Mammary microvascular endothelial cell (primary cell): ENCODE measurements at places on chromosomes 11 and 22. TPM values are rescaled to one million over a fixed set of nuclear protein-coding genes. Genes with fewer than 3 reads are reported as not detected.

Gene PAMR1
- 0.07 and 0.10 TPM in 2 replicates for total RNA-seq

Gene ZBTB16
- total RNA-seq = 6.9 and 9.3 TPM in 2 replicates

Gene SMDT1
- total RNA-seq = 2.3 and 4.3 TPM in 2 replicates

Gene HBG2
- total RNA-seq = not detected in 2 replicates

Gene MMP13
- total RNA-seq = not detected in 2 replicates

Gene P2RX6
- not detected in 2 replicates for total RNA-seq

Gene TRIM49
- total RNA-seq = not detected in 2 replicates

Gene NCR3LG1
- 5.0 and 7.2 TPM in 2 replicates for total RNA-seq

Gene LINC01488
- total RNA-seq = not detected in 2 replicates

Gene CTTN
- total RNA-seq = 281 and 284 TPM in 2 replicates

Gene ACTN3
- not detected in 2 replicates for total RNA-seq

Gene RAPSN
- not detected in 2 replicates for total RNA-seq

Gene POU2AF3
- total RNA-seq = not detected in 2 replicates

Gene KIAA0930
- total RNA-seq = 29.0 and 49.7 TPM in 2 replicates

Gene CNTF
- 0.27 and 0.34 TPM in 2 replicates for total RNA-seq

Gene WBP2NL
- 0.07 TPM in 1 of 2 replicates, not detected in the other for total RNA-seq

Gene CDC42BPG
- total RNA-seq = 0.33 and 0.49 TPM in 2 replicates

Gene TUBA8
- 11.5 and 15.6 TPM in 2 replicates for total RNA-seq

Gene MFRP
- total RNA-seq = 0.07 TPM in 1 of 2 replicates, not detected in the other

Gene POTEH
- total RNA-seq = not detected in 2 replicates

Gene TRIM29
- total RNA-seq = 0.20 TPM in 1 of 2 replicates, not detected in the other

Gene LYVE1
- 9.6 and 12.1 TPM in 2 replicates for total RNA-seq

Gene MB
- total RNA-seq = not detected in 2 replicates

Gene NRXN2
- not detected in 2 replicates for total RNA-seq

Gene KRTAP5-10
- not detected in 2 replicates for total RNA-seq
